ENCODE measurements at places on chromosomes 7 and 10. TPM values are rescaled to one million over a fixed set of nuclear protein-coding genes. Genes with fewer than 3 reads are reported as not detected.

Gene LRRC17
- total RNA-seq = 3.0 TPM

Gene VIPR2
- 3.1 TPM for total RNA-seq

Gene SLC39A12
- total RNA-seq = not detected

Gene PTN
- 28.6 TPM for total RNA-seq

Gene JMJD1C
- 208 TPM for total RNA-seq

Gene UNC5B
- 31.8 TPM for total RNA-seq

Gene SPDYE5
- total RNA-seq = not detected

Gene NSUN6
- 14.4 TPM for total RNA-seq

Gene AGAP4
- total RNA-seq = 13.9 TPM

Gene FAM221A
- 21.5 TPM for total RNA-seq

Gene GIMAP2
- not detected for total RNA-seq

Gene SLC25A28
- total RNA-seq = 17.2 TPM

Gene PPP1R3C
- total RNA-seq = 1.7 TPM

Gene HOXA3
- total RNA-seq = not detected

Gene MOGAT3
- 0.82 TPM for total RNA-seq

Gene PPIF
- 70.2 TPM for total RNA-seq

Gene SHTN1
- total RNA-seq = 13.9 TPM

Gene NME8
- total RNA-seq = 0.22 TPM

Gene ARID5B
- total RNA-seq = 1.1 TPM

Gene ADAM8
- 4.4 TPM for total RNA-seq

Gene TMEM130
- total RNA-seq = 2.9 TPM

Gene XRCC2
- 34.0 TPM for total RNA-seq

Gene TUBB8
- total RNA-seq = 1.5 TPM

Gene SEC61G
- 156 TPM for total RNA-seq

Gene AMPH
- total RNA-seq = 12.1 TPM

Gene SVOPL
- total RNA-seq = 1.1 TPM

Gene KLF14
- not detected for total RNA-seq

Gene CNPY1
- total RNA-seq = not detected

Gene AGAP5
- 3.1 TPM for total RNA-seq

Gene FFAR4
- total RNA-seq = not detected

Gene ADCY1
- total RNA-seq = 26.9 TPM

Gene SPDYE9
- total RNA-seq = not detected

Gene DOCK4
- total RNA-seq = 26.9 TPM

Gene HMX3
- total RNA-seq = 0.27 TPM

Gene TMEM176B
- total RNA-seq = 1.2 TPM

Gene STRA8
- total RNA-seq = not detected

Gene REEP3
- total RNA-seq = 32.6 TPM

Measured in H1 (cell line).